ENCODE measurements at places on chromosomes 3 and 15.
A peak's percentile ranks its signal among the peaks of the same experiment; 100 is the strongest.

DNA sequence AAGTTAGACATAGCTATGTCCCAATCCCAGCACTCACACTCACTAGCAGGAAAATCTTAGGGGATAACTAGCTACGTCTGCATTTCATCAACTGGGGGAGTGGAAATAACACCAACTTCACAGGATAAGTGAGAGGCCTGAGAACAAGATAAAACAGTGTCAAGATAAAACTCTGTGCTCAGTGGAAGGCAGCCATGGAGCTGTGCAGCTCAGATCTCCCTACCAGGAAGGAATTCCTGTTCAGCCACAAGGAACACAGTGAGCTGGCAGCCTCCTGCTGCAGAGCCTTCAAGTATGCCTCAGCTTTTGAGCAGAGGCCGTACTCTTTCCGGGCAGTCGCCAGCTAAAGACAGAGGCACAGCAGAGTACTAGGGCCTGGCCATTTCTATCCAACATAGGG, 115.8 kb upstream of the TOPAZ1 start:
- no peak for DNase-seq

DNA sequence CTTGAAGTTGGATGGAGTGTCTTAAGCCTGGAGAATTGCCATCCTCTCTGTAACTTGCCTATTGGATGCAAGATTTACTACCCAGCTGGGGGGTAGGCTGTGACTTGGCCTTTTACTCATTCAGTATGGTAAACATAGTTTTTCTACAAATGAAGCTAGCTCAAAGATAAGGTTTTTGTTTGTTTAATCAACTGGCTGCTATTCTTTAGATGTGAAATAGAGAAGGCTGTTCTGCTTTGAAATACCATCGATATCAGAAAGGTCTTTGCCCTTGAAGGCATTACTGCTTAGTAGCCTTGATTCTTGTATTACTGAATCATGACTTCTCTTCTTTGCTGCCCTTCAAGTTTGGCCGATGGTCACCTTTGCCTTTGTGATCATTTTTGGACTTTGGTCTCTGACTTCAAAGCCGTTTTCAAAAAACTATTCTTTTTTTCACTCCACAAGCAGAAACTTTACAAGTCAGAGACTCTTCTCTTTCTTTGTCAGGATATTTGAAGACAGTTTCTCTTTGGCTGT, 83.1 kb downstream of the GAP43 start:
- peak; percentile 7 for DNase-seq

DNA sequence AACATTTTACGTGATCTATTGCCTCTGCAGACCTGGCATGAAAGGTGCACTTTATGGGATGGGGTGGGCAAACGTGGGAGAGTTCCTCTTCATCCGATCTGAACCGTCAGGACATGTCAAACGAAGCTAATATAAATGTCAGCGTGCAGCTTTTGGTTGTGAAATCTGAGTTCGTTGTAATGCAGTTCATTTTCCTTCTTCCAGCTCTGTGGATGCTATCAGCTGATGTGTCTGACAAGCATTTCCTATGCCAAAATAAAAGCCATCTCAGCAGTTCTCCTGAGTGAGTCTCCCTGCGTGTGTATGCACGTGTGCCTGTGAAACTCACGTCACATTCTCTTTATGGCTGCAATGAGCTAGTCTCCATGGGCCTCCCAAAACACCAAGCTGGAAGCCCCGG, 512.3 kb downstream of the MCTP2 start:
- DNase-seq = no peak

DNA sequence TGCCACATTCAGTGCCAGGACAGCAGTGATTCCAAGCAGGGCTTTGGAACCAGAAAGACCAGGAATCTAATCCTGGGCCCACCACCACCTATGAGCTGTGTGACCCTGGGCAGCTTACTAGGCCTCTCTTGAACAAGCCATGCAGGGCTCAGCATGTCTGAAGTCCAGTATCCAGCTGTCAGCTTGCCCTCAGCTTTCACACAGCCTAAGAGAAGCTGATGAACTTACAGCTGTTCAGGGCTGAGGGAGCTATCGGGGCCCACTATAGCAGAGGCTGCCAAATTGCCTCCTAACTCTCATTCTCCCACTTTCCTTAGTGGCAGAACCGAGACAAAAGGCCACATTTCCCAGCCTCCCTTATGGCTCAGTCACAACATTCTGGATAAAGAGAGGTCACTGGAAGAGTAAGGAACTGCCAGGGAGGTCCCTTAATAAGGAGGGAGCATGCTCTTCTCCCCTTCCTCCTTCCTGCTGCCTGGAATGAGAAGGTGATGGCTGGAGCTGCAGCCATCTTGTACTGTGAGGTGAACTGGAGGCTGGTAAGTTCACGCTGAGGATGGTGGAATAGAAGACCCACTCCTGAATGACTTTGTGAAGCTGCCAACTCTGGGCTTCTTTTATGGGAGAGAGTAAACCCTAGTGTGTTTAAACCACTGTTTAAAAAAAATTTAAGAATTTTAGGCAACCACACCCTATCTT, 34.5 kb downstream of the FEM1B start:
- DNase-seq = no peak

- peak; percentile 57 for DNase-seq
These were observed 57.1 kb upstream of the POU1F1 start for GRCh38 chr3:87333393-87333892.

DNA sequence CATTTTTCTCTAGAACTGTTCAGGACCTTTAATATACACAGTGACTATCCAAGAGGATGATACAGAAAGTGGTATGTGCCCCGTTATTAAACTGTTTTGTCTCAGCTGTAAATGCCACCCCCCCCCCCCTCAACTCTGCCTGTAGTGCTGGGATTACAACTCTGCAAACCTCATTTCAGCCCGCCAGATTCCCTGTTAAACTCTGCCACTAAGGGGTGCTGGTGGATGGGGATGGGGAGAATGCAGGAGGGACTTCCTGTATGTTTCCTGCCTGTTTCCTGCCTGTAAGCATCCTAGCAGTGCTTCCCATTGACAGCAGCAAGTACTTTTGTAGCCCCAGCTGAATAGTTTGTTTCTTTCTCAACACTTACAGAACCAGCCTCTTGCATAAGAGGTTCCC, 301.7 kb upstream of the RORA start:
- DNase-seq = no peak

Data from T1000 (cell line).